ENCODE measurements at places on chromosomes 2 and 18.

DNA sequence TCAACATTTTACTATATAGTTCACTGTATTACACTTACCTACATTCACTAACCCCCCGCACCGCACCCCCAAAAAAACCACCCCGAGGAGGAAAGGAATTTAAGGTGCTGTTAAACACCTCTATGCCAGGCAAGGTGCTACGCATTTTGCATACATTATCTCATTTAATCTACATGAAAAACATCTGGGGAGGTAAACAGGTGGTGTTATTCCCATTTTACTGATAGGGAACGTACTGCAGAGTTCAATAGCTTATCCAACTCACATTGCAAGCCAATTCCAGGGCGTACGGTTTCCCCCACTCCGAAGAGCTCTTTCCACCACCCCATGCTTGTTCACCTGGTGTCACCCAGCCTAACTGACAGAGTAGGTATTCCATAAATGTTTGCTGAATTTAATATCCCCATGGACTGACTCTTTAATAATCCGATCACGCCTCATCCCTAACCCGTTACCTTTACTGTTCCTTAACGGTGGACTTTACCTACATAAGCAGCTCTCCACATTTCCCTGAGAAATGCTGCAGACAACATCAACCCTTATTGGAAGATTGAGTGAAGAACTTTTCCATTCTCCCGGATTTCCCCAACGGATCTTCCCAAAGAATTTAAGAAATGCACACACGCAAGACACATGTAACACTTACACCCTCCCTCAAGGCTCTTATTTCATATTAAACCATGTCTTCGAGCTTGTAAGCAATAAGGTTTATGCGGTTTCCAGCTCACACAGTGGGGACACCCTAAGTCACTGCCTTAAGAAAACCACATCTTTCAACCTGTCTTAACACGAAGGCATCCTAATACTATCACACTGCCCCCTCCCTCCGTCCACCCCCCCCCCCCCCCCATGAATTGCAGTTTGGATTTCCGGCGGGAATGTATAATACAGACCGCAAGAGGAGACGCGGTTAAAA lies 1.2 kb downstream of the RAPH1 start:
- peak; percentile 50 for DNase-seq

DNA sequence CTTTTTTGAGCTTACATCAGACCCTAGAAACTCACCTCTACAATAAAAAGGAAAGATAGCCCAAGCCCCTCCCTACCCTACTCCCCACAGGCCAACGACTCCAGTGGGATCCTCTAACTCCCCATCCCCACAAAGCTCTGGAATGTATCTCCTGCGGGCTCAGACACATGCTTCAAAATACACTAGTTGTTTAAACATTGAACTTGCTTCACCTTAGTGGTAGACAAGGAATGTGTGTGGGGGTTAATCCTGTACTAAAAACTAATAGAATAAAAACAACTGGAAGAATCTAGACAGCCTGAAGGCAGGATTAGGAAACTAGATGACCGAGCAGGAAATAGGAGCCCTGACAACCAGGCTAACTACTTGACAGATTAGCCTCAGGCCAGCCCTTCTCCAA lies 211.5 kb downstream of the SUCLG1 start:
- DNase-seq: no peak

- DNase-seq: no peak
Observed at GRCh38 chr2:218168016-218168415, 1.3 kb upstream of the CXCR1 start.

DNA sequence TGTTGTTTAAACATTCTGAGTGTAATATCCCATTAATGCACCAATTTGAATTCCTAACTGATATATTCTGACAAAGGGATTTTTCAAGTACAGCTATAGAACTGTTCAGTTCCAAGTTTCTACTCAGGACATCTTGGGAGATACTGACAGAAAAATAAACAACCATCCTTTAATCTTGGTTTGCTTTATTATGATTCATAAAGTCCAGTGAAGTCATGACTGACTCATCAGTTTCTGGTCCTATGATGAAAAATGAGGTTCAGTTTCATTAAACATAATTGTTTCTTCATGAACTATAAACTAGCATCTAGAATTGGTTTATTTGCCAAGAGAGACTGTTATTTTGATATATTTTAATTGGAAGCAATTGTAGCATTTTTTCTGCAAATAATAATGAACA lies 896.2 kb downstream of the CCDC85A start:
- no peak for DNase-seq
